Panc1 (cell line): ENCODE measurements at places on chromosomes 3 and 15. TPM values are rescaled to one million over a fixed set of nuclear protein-coding genes. Genes with fewer than 3 reads are reported as not detected.

DNA sequence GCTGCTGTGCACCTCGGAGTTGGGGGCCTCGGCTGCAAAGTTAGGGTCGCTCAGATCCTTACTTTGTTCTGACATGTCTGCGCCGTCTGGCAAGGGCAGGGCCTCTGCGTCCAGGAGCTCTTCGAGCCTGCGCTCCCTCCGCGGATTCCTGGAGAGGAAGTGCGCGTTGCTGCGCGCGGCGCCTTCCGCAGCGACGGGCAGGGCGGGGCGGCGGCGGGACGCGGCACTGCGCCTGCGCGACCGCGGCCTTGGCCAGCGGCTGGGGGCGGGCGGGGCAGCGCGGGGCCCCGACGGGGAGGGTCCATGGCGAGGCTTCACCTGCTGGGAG is at the start of gene NDN:
Gene NDN (minus strand): TSS at position 163 of the 328 bp plus-strand sequence. CDS start 88 bp downstream, at position 75.
- DNase-seq, result no peak

DNA sequence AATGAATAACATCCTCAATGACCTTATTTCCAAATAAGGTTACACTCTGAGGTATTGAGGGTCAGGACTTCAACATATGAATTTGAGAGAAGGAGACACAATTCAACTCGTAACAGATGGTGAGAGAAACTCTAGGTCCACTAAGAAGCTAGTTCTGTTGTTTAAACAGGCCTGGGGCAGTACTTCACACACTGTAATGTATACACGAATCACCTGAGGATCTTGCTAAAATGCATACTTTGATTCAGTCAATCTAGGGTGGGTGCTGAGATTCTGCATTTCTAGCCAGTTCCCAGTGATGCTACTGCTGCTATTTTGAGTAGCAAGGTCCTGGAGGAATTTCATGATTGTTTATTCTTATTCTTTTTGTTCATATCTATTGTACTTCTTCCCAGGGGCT is 186.8 kb downstream of the SATB1 start:
- DNase-seq, result no peak

- DNase-seq, result no peak
Observed at GRCh38 chr3:8911781-8912180, 51.5 kb downstream of the RAD18 start.

DNA sequence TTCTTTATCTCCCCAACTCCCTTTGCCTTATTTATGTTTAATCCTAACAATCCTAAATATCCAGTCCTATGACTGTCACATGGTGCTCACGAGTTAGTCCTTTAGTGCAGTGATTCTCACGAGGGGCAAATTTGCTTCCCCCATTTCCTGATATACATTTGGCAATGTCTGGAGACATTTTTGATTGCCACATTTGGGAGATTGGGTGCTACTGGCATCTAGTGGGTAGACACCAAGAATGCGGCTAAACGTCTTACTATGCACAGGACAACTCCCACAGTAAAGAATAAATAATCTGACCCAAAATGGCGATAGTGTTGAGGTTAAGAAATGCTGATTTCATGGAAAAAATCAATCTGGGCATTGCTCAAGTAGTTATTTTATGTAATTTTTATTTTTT is 466.5 kb downstream of the ROBO2 start:
- DNase-seq, result no peak

GRCh38 chr3:113514265-113514769 is 639 bp downstream of the SPICE1 start:
- DNase-seq, result no peak

NPAP1 gene
- not detected for total RNA-seq

EXD1 gene
- total RNA-seq, result 0.15 TPM
